ENCODE measurements at places on chromosomes 1 and 21.

DNA sequence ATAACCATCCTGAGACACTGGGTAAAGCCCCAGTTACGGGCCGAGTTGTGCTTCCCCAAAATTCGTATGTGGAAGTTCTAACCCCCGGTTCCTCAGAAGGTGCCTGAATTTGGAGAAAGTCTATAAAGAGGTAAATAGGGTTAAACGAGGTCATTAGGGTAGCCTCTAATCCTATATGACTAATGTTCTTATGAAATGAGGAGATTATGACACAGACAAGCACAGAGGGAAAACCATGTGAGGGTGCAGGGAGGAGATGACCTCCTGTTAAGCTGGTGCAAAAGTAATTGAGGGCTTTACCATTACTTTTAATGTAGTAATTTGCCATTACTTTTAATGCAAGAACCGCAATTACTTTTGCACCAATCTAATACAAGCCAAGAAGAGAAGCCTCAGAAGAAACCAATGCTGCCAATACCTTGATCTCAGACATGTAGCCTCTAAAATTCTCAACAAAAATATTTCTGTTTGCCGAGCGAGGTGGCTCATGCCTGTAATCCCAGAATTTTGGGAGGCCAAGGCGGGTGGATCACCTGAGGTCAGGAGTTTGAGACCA is 260.8 kb downstream of the GPATCH2 start:
- DNase-seq, result no peak

GRCh38 chr1:238319957-238320356 is 429.2 kb upstream of the ZP4 start:
- no peak for DNase-seq

GRCh38 chr1:239914751-239915231 is 176.9 kb upstream of the FMN2 start:
- DNase-seq, result no peak

- DNase-seq, result peak; percentile 55
Measured at GRCh38 chr1:87805666-87806378, 477.1 kb downstream of the LMO4 start.

- no peak for DNase-seq
Measured at GRCh38 chr1:216771922-216772321, 48.7 kb upstream of the ESRRG start.

DNA sequence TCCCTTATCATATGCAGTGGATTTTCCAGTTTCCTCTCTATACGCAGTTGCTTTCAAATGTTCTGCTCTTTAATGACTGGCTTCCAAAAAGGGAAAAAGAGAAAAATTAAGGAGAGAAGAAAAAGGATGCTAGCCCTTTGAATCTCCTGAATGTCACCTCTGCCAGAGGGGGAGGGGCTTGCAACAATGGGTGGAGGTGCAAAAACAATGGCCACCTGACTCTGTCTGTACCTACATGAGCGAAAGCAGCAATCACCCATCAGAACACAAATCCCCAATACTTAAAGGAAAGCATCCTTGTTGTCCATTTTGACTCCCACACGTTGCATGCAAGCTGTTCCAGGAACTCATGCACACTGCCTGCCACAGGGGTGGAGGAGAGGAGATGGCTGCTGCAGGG is 61.2 kb downstream of the CCDC30 start:
- DNase-seq, result no peak

DNA sequence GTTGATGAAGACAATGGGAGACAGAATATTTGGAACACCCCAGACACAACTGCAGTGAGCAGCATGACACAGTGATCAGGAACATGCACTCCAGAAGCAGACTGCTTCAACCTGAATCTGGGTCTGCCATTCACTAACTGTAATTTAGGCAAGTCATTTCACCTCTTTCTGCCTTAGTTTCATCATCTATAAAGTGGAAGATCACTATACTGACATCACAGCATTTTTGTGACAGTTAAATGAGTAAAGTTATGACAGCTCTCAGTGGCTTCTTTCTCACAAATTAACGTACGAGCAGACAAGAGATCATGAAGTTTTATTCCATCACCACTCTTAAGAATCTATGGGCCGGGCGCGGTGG is 14.3 kb downstream of the LRRC41 start:
- DNase-seq, result no peak

- DNase-seq, result no peak
Measured at GRCh38 chr1:36092798-36093185, 4.1 kb downstream of the ADPRS start.

DNA sequence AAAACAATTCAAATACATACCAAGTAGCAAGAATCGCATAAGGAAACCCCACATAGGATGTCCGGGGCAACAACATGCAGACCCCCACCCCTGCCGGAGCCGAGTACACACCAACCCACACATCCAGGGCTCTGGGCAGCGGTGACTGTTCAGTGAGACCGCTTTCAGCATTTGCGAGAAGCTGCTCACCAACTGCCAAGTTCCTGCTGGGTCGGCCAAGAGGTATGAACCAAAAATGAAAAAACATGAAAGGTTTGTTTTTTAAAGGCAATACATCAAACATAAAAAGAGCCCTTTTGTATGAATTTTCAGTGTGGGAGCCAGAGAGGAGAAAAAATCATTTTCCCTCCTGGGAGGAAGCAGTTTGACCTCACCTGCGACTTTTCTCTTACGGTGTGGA is 92.3 kb downstream of the SIM2 start:
- DNase-seq, result no peak

DNA sequence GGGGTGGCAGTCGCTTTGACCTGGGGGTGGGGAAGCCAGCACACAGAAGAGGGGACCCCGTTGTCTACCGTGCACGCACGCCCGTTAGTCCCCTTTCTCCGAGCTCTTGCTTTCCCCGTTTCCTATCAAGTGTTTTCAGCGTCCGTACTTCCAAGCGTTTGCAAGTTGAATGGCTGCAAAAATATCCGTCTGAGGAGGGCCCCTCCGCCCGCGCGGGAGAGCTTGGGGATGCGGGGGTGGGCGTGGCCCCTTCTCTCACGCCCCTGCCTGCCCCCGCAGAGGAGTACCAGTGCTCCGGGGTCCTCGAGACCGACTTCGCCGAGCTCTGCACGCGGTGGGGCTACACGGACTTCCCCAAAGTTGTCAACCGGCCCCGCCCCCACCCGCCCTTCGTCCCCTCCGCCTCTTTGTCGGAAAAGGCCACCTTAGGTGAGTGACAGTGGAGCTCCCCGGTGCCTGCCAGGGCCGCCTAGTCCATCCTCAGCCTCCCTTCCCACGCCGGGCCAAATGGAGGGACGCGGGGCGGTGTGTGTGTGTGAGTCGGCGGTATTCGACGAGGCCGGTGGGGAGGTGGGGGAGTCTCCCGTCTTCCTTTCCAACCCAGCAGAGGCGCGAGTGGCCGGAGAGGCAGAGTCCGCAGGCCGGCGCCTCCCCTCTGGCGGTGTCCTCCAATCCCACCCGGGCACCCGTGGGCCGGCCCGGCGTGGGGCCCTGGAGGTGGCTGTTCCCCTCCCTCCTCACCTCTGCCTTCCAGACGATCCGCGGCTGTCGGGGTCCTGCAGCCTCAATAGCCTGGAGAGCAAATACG is 3.4 kb downstream of the LRRC71 start:
- DNase-seq, result no peak

GRCh38 chr1:46480959-46481646 is 8.5 kb upstream of the DMBX1 start:
- no peak for DNase-seq

DNA sequence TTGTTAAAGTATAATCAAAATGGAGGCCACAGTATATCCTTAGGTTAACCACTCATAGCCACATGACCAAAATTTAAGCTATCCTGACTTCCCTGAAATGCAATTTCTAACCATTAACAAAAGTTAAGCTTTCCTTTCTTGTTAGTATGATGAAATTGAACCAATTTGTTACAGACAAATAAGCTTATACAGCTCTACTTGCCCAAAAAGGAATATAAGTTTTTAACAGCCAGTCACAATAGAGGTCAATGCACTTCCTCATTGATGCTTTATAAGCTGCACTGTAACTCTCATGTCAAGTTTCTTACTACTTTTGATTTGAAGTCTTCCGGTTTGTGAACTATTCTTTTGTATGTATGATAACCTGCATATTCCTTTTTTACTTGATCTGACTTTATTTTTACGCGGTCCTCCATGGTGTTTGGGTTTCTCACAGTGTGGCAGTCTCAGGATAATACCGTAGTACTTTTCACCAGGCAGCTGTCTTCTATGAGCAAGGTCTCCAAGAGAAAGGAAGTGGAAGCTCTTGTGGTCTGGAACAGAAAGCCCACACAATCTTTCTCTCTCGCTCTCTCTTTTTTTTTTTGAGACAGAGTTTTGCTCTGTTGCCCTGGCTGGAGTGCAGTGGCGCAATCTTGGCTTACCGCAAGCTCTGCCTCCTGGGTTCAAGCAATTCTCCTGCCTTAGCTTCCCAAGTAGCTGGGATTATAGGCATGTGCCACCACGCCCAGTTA is 331.6 kb downstream of the SRGAP2C start:
- DNase-seq, result no peak

DNA sequence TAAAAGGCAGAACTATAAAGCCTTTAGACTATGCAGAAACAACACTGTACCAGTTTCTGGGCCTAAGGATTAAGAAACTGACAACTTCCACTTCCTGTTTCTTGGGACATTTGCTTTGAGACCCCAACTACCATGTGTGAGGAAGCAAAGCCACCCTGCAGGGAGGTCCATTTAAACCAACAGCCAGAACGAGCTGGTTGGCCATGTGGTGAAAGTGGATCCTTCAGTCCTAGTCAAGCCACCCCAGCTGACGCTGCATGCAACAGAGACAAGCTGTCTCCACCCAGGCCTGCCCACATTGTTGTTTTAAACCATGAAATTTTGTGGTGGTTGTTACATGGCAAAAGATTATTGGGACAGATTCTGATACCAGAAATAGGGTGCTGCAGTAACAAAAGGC is 31.8 kb upstream of the SLFNL1 start:
- no peak for DNase-seq

GRCh38 chr1:11731691-11732283 is 4.1 kb upstream of the AGTRAP start:
- DNase-seq, result peak; percentile 76
